Left renal pelvis (tissue), 4 donors: ENCODE measurements at places on chromosomes 11 and 22. TPM values are rescaled to one million over a fixed set of nuclear protein-coding genes. Genes with fewer than 3 reads are reported as not detected.

Gene SLC6A5
- 0.13 TPM for polyA plus RNA-seq

Gene HTR3B
- polyA plus RNA-seq, result 0.19 TPM

DNA sequence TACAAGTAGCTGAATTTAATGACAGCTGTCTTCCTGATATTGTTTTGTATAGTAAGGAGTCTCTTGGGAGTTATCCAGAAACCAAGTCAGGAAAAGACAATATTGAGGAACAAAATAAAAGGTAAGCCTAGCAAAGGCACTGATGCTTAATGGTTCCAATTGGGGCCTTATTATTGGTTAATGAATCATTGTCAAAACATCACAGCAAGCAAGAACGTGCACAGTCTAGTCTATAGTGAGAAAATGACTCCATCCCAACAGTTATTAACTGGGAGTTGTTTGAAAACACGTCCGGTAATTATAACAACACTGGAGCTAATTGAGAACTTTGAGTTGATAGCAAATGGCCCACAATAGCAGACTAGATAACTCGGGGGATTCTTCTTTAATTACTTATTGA is 17.7 kb downstream of the BSX start:
- DNase-seq, result no peak

DNA sequence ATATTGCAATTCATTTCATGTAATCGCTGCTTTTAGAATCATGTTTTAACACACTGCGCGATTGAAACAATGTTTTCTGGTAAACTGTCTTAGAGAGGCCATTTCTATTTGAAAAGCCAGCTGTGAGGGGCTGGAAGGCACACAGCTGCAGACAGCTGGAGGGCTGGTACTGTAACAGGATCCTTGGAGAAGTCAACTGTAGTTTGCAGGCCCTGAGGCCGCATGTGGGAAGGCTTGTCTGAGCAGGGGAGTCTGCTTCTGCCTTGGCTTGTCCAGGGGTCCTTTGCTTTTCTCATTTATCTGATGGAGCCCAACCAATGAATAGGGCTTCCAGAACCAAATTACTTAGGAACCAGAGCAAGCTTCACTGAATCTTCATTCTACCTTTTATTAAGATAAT is 313.5 kb downstream of the BLID start:
- peak; percentile 78 for DNase-seq

DNA sequence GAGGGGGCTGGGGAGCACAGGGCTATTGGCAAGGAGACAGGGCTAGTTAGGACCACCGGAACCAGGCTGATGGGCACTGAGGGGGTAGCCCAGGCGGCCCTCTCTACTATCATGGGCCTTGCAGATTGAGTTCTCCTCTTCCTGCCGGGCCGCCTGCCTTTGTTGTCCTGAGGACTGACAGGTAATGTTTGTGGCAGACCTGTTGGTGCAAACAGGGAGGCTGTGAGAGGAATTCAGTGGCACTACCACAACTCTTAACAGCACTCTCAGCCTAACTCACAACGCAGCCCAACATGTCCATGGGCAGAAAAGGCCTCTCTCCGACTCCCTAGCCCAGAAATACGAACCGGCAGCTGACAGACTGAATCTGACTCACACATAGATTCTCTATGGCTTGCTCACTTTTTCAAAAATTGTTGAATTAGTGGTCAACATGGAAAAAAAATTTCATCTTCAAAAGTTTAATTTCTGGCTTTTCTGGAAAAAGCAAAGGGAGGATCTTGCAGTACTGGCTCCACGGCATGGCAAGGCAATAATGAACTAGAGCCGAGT is 11.4 kb downstream of the KCNJ5 start:
- no peak for DNase-seq
